Lower lobe of right lung (tissue), 2 donors: ENCODE measurements at places on chromosomes 12 and 14.
A peak's percentile ranks its signal among the peaks of the same experiment; 100 is the strongest.

GRCh38 chr12:29639893-29640495, 142.5 kb upstream of the OVCH1 start:
- no peaks in the 10 kb centered on the region for H3K27me3 ChIP-seq
- H3K27ac ChIP-seq, result no peak overlapping the region
- no peaks in the 10 kb centered on the region for H3K4me1 ChIP-seq
- DNase-seq, result no peak
- H3K36me3 ChIP-seq, result no peaks in the 10 kb centered on the region

DNA sequence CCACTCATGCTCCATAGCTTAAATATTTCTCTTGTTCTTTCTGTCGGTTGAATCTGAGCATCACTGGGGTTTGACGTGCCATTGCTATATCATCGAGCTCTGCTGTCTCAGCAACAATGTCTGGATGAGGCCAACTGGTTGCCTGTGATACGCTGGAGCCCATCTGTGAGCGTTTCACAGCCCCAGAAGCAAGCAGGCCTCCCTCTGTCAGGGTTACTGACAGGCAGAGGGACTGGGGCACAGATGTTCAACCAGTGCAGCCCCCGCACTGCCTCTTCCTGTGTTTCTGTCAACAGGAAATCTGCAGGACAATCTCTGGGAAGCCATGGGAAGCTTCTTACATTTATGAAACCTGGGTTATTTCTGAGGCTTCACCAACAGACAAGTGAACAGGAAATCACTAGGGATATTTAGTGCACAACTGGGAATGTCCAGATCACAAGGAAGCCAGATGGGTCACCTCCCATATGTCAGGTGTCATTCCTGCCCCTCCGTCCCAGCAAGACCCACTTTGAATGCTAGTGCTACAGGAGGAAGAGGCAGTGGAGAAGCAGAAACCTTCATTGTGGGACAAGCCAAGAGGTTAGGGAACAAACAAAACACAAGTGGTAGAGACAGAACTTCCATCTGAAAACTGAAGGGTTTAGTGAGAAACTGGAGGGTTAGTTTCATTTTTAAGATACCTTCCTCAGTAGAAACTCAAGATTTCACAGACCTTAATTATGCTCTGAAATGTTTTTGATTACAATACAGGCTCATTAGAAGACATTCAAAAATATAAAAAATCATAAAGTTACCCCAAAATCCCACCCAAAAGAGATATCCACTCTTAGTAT, 24.1 kb downstream of the DMAC2L start:
- H3K27ac ChIP-seq, result peak overlapping the region; percentile 77
- no peak overlapping the region for H3K4me3 ChIP-seq
- no peak for DNase-seq
- H3K4me1 ChIP-seq, result peaks cover 31% of the 10 kb centered on the region

GRCh38 chr12:6114476-6114870, 10.0 kb downstream of the VWF start:
- no peak for DNase-seq
- peaks cover 21% of the 10 kb centered on the region for H3K4me1 ChIP-seq
- no peak overlapping the region for H3K4me3 ChIP-seq
- no peaks in the 10 kb centered on the region for H3K36me3 ChIP-seq

- no peaks in the 10 kb centered on the region for H3K27me3 ChIP-seq
- H3K4me1 ChIP-seq, result peaks cover 2% of the 10 kb centered on the region
- no peak overlapping the region for H3K4me3 ChIP-seq
- no peak for DNase-seq
- H3K27ac ChIP-seq, result peak overlapping the region; percentile 9
Measured at GRCh38 chr12:102430661-102431060, 49.7 kb downstream of the IGF1 start.

DNA sequence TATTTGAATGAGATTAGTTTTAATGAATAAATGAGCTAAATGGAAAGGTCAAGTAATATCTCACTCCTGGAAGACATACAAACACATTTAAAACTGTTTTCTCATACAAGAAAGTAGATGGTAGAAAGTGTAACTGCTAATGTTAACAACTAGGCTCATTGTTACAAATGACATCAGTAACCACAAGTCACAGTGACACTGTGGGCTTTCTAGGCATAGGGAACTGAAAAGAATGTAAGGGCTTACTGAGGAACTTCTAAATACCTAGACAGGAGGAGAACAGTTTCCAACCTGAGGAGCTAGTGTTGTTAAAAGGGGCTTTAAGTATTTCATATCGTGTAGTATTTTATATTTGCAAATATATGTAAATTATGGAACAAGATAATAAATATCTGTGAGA, 17.5 kb upstream of the ERGIC2 start:
- H3K4me1 ChIP-seq, result no peaks in the 10 kb centered on the region
- H3K4me3 ChIP-seq, result no peak overlapping the region

GRCh38 chr14:65720743-65721142, 308.2 kb downstream of the FUT8 start:
- no peak for DNase-seq
- peaks cover 14% of the 10 kb centered on the region for H3K36me3 ChIP-seq
- no peaks in the 10 kb centered on the region for H3K4me1 ChIP-seq
- H3K27ac ChIP-seq, result no peak overlapping the region

DNA sequence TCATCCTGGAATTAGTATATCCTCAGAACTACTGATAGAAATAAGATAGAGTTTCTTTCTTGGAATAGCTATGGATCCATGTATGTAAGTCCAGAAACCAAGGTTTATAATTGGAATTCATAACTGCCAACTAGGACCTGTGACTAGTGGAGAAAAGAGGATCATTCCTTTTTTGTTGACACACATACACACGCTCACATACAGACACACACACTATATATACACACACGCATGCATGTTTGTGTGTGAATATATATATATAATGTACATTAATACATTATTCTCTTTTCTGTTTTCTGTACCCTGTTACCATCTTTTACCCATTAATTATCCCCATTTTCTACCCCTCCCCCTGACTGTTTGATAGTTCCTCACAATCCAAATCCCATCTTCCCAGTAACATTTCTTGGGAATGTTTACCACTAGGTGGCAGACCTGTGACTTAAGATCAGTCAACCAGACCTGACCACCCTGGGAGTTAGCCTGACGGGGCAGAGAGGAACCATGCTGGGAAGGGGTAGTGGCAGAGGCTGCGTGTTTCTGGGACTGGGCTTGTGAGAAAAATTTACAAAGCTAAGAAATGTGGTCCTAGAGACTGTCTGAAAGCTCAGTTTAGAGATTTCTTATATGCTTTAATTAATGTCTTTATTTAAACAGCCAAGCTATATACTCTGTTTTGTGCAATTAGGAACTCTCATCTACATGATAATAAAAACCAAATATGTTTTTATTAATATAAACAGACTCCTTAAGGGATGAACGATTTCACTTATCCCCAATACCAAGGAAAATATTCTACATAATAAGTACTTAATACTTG, 308.0 kb downstream of the PPFIA2 start:
- no peaks in the 10 kb centered on the region for H3K36me3 ChIP-seq
- no peak overlapping the region for H3K27ac ChIP-seq
- H3K27me3 ChIP-seq, result no peaks in the 10 kb centered on the region
- no peaks in the 10 kb centered on the region for H3K4me1 ChIP-seq
- H3K4me3 ChIP-seq, result no peak overlapping the region
- DNase-seq, result no peak

GRCh38 chr12:131698286-131698685, 12.6 kb upstream of the SFSWAP start:
- H3K36me3 ChIP-seq, result no peaks in the 10 kb centered on the region
- no peak overlapping the region for H3K4me3 ChIP-seq
- H3K27me3 ChIP-seq, result peaks cover 9% of the 10 kb centered on the region

- no peak for DNase-seq
- no peak overlapping the region for H3K27ac ChIP-seq
- peaks cover 5% of the 10 kb centered on the region for H3K4me1 ChIP-seq
- H3K4me3 ChIP-seq, result no peak overlapping the region
Measured at GRCh38 chr12:132419631-132420246, 70.2 kb upstream of the FBRSL1 start.

DNA sequence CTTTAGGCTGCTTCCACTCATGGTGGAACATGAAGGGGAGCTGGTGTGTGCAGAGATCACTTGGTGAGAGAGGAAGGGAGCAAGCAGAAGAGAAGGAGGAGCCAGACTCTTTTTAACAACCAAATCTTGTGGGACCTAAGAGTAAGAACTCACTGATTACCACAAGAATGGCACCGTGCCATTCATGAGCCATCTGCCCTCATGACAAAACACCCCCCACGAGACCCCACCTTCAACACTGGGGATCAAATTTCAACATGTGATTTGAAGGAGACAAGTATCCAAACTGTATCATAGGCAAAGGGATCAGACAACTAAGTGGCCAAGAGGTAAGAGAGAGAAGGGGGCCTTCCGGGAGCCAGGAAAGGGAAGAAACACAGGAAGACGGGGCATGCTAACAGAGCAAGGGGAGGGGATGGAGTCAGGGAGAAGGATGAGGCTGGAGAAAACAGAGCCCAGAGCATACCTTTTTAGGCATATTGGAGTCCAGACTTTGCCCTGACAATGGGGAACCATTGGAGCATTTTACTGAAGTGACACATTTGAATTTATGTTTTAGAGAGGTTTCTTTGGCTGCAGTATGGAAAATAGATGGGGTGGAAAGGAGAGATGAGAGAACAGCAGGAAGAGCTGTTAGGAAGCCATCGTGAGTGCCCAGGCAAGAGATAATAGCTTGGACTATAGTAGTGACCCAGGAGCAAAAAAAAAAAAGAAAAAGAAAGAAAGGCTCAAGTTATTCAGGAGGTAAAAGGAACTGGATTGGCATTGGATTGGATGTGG, 204.4 kb upstream of the NUDT4 start:
- H3K36me3 ChIP-seq, result no peaks in the 10 kb centered on the region
- DNase-seq, result no peak
- peaks cover 13% of the 10 kb centered on the region for H3K4me1 ChIP-seq
- H3K4me3 ChIP-seq, result no peak overlapping the region
- H3K27me3 ChIP-seq, result no peaks in the 10 kb centered on the region

DNA sequence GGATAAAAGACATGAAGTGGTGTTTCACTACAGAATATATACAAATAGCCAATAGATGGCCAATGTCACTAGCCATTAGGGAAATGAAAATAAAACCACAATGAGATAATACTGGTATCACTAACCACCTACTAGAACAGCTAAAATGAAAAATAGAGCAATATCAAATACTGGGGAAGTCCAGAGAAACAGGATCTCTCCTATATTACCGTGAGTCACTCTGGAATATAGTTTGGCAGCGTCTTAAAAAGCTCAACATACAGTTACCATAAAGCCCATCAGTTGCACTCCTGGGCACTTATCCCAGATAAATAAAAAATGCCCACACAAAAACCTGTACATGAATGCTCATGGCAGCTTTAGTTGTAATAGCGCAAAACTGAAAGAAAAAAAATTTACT, 101.7 kb downstream of the TMTC1 start:
- no peak overlapping the region for H3K27ac ChIP-seq
- H3K4me1 ChIP-seq, result no peaks in the 10 kb centered on the region
- no peak for DNase-seq

DNA sequence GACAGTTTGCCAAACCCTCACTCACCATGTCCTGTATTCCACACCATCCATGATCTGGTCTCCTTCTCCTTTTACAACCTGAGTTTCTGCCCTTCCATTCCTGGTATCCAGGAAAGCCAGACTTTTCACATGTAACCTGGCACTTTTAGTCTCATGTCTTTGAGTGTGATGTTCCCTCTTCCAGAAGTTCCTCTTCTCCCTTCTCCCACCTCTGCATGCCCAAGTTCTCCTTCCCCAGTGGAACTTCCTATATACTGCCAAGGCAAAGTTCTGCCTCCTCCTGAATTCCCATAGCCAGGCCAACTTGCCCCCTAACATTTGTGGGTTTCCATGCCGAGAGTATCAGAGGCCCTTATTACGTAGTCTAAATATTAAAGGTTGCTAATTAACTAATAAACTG, 3.2 kb upstream of the ITPR2 start:
- no peaks in the 10 kb centered on the region for H3K27me3 ChIP-seq
- no peak for DNase-seq
- peaks cover 12% of the 10 kb centered on the region for H3K4me1 ChIP-seq
- no peak overlapping the region for H3K4me3 ChIP-seq
- H3K36me3 ChIP-seq, result no peaks in the 10 kb centered on the region

DNA sequence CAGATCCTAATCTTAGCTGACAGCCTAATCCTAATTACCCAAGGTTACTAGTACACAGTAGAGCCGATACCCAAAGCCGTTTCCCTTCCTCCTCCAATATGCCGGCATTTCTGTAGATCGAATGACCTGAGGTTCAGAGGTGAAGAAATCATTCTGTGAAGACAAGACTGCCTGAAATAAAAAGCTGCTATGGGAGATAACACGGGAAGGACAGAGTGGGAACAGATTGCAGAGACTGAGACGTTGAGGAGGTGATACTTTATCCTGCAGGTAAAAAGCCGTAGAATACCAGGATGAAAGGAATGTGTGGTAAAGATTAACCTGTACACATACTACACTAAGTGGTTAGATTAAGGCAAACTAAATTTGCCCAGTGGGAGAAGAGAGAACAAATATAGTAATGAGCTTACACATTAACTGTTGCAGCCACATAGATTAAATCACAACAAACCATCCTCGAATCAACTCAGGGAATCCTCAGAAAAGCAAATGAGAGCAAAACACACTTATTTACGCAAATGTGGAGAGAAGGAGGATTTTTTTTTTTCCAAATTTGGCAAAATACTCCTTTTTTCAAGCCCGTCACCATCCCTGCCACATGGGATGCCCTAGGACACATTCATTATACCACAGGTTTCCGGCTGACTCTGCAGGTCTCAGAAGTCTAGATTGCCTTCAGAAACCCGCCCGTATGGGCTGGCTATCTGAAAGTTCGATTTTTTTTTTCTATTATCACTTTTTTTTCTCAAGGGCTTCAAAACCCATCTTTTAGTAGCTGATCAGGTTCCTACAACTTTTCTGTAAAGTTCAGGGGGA, 188.0 kb downstream of the TTC8 start:
- H3K27ac ChIP-seq, result no peak overlapping the region
- peak overlapping the region; percentile 9 for H3K4me3 ChIP-seq
- DNase-seq, result no peak
- H3K4me1 ChIP-seq, result no peaks in the 10 kb centered on the region
- no peaks in the 10 kb centered on the region for H3K36me3 ChIP-seq
- H3K27me3 ChIP-seq, result no peaks in the 10 kb centered on the region

DNA sequence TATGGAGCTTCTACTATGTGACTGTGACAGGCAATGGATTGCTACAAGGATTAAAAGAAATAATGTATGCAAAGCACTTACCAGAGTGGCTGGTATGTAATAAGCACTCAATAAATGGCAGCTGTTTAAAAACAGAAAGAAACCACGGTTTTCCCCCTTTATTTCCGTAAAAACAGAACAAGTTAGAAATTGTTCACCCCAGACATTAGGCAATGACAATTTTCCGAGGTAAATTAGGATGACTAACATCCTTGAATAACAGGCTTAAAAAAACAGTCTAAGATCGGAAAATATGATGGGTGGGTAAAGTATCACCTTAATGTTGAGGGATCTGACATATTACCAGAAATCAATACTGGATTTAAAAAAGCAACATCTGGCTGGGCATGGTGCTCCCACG, 20.9 kb upstream of the CNIH1 start:
- H3K36me3 ChIP-seq, result no peaks in the 10 kb centered on the region
- no peak for DNase-seq
- no peaks in the 10 kb centered on the region for H3K27me3 ChIP-seq
- H3K4me3 ChIP-seq, result no peak overlapping the region
- H3K4me1 ChIP-seq, result no peaks in the 10 kb centered on the region
